ENCODE measurements at places on chromosomes 12 and 14. TPM values are rescaled to one million over a fixed set of nuclear protein-coding genes. Genes with fewer than 3 reads are reported as not detected.

The LTBR gene
- total RNA-seq: 170 TPM

The TRPV4 gene
- 2.6 TPM for total RNA-seq

The METTL3 gene
- total RNA-seq: 22.0 TPM

The IFNG-AS1 gene
- not detected for total RNA-seq

The CAPS2 gene
- 2.4 TPM for total RNA-seq

The IL31 gene
- not detected for total RNA-seq

Measured in cardiac ventricle fibroblast (primary cell).